ENCODE measurements at places on chromosomes 12 and 14. TPM values are rescaled to one million over a fixed set of nuclear protein-coding genes. Genes with fewer than 3 reads are reported as not detected.

- peaks cover 5% of the 10 kb centered on the region for H3K4me1 ChIP-seq
- H3K27me3 ChIP-seq, result no peaks in the 10 kb centered on the region
- no peak for DNase-seq
- no peak overlapping the region for H3K4me3 ChIP-seq
Measured at GRCh38 chr14:90730206-90730766, 85.9 kb downstream of the TTC7B start.

DNA sequence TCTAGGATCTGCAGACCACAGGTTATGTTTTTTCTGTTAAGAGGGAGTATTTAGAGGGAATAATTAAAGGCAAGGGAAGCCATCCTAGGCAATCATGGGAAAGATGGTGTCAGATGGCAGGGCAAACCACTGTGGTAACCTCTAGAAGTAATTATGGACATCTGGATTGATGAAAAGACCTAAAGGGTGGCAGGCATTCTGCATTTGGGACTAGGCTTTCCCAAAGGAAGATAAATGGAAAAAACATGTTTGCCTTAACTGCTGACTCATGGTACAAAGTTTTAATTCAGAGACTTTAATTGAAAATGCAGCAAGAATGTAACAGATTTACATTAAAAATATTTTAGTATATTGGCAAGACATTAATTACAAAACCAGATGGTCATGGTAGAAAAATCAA lies 88.1 kb downstream of the TMEM30B start:
- H3K4me1 ChIP-seq, result no peaks in the 10 kb centered on the region
- no peak for DNase-seq
- no peak overlapping the region for H3K4me3 ChIP-seq
- H3K27me3 ChIP-seq, result no peaks in the 10 kb centered on the region
- no peaks in the 10 kb centered on the region for H3K36me3 ChIP-seq

DNA sequence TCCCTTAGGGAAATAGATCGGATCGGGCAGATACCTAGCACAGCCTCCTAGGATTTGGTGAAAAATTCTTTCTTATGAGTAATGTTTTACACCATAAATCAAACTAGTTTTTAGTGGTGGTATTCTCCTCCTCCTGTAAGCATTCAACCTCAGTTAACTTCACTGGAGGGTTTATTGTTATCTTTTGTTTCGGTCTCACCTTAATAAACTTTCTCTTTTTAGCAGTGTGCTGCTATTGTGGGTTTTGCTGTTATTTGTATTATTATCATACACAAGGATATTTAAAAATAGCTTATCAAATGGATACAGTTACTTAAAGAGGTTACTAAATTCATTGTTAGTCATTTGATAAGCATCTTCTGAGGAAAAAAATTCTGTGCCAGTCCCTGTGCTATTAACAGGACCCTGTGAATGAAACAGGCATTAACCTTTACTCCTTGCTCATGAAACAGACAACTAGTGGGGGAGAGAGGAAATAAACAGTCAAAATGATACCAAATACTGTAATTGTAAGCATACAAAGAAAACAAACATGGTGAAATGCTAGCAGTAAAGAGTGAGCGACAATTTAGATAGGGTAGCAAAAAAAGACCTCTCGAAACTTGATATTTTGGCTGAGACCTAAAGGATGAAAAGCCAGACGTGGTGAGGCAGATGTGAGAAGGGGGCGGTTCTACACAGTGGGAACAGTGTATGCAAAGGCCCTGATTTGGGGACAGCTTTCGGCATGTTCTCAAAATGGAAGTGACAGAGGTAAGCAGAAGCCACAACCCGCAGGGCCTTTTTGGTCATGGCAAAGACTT lies 178.7 kb upstream of the SOX5 start:
- DNase-seq, result no peak
- H3K4me1 ChIP-seq, result no peaks in the 10 kb centered on the region
- no peak overlapping the region for H3K4me3 ChIP-seq
- no peaks in the 10 kb centered on the region for H3K36me3 ChIP-seq

DNA sequence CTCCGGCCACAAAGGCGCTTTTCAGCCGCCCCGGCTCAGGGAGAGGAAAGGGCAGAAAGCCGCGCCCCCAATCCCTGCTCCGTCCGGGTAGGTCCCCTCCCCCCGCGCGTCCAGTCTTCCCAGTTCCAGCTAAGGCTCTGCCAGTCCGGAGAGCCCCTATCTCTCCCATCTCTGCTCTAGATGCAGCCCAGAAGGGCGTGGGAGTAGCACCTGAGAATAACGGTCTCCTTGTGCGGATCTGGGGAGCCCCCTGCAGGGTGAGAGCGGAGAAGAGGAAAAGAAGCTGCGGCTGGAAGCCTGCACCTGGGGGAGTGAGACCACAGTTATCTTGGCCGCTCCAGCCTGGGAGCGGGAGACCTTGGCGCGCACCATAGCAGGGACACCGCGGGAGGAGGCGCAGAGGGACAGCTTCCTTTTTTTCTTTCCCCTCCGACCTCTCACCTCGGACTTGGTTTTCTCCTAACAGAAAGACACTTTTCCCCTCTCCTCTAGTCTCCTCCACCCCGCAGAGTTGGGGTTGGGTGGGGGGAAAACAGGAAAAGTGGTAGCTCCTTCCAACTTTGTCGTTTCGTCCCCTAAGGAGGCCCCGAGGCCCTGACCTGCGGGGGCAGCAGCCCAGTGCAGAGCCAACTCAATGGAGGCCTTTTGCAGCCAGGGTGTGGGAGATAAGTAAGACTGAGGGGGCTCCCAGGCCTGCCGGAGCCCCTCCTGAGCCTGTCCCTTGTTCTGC lies 2.4 kb downstream of the DHH start:
- H3K27me3 ChIP-seq, result no peaks in the 10 kb centered on the region
- H3K4me3 ChIP-seq, result no peak overlapping the region
- H3K36me3 ChIP-seq, result peaks cover 13% of the 10 kb centered on the region
- H3K27ac ChIP-seq, result no peak overlapping the region
- DNase-seq, result peak; percentile 55
- peaks cover 14% of the 10 kb centered on the region for H3K4me1 ChIP-seq

DNA sequence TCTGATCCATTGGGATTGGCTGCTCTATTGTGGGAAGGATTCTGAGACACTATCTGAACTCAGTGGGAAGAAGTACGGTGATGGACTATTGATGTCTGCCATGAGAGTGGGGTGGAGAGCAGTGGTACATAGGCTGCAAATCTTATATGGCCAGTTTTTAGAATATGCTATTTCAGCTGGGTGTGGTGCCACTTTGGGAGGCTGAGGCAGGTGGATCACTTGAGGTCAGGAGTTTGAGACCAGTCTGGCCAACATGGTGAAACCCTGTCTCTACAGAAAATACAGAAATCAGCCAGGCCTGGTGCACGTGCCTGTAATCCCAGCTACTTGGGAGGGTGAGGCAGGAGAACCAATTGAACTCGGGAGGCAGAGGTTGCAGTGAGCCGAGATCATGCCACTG lies 505.9 kb downstream of the MED13L start:
- H3K36me3 ChIP-seq, result peaks cover 3% of the 10 kb centered on the region
- no peaks in the 10 kb centered on the region for H3K4me1 ChIP-seq
- DNase-seq, result no peak
- peaks cover 35% of the 10 kb centered on the region for H3K27me3 ChIP-seq
- no peak overlapping the region for H3K4me3 ChIP-seq

- H3K27ac ChIP-seq, result no peak overlapping the region
- H3K27me3 ChIP-seq, result no peaks in the 10 kb centered on the region
- DNase-seq, result no peak
- no peak overlapping the region for H3K4me3 ChIP-seq
Measured at GRCh38 chr12:100553936-100554335, 19.5 kb upstream of the GAS2L3 start.

DNA sequence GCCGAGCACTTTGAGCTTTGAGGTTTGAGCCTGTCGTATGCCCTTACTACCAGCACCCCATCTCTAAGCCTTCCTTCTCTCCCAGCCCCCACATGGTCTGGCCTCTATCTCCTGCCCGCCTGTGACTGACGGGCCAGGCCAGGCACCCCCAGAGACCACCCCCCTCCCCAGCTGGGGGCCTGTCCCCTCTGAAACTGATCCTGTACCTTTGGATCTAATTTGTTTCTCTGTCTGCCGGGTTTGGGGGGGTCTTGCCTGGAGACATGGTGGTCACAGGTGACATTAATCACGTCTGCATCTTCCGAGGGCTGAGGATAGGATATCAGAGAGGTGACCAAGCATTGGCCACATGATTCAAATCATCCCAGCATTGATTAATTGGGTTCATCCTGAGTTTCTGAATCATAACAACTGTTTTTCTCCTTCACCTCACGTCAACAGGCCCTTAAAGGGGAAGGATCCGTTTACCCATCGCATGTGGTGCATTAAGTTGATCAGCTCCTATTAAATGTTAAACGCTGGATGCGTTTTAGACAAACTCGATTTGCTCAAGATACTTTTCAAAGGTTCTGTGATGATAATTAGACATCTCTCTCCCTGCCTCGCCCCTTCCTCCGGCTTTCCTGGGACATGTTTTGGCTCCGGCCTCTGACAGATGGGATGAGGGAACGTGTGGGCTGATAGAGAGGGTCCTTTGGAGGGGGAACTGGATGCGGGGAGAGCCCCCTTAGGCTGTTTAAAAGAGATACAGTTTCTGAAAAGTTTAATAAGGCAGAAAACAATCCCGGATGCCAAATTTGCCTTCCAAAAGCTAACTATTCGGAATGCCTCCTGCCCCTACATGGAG lies 63.3 kb upstream of the TBX3 start:
- no peak overlapping the region for H3K27ac ChIP-seq
- no peaks in the 10 kb centered on the region for H3K4me1 ChIP-seq
- H3K4me3 ChIP-seq, result no peak overlapping the region
- DNase-seq, result no peak
- no peaks in the 10 kb centered on the region for H3K36me3 ChIP-seq

DNA sequence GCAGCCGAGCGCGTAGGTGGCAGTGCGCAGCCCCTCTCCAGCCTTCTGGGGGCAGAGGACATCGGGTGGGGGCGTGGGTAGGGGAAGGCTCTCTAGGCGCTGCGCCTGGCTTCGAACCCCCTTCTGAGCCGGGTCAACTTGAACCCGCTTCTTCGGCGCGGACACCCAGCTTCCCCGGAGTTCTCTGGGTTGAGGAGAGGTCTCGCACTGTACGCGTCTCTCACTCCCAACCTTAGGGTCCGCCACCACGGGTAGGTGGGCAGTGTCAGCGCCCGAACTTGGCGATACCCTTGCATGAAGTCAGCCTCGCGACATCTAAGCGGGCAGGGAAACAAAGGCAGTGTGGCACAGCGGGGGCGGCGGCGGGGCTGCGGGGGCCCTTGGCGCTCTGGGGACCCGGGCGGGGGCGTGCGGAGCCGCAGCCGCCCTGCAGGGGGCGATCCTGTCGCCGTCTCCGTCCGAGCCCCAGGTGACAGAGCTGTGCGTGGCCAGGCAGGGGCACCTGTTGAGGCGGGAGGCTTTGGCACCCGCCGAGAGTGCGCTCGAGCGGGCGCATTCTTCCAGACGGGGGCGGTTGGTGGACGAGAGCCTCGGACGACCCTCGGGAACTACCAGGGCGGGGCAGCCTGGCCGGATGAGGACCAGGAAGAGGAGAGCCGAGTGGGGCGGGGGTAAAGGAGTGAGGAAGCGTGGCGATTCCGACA lies 1.1 kb downstream of the GALNT16 start:
- peak; percentile 9 for DNase-seq
- H3K27ac ChIP-seq, result no peak overlapping the region

- peaks cover 5% of the 10 kb centered on the region for H3K36me3 ChIP-seq
- peaks cover 28% of the 10 kb centered on the region for H3K27me3 ChIP-seq
- H3K4me1 ChIP-seq, result peaks cover 10% of the 10 kb centered on the region
Measured at GRCh38 chr14:92693998-92694795, 54.2 kb downstream of the LGMN start.

GRCh38 chr14:77094672-77095284 lies 3.3 kb upstream of the CIPC start:
- peak; percentile 88 for DNase-seq
- H3K36me3 ChIP-seq, result peaks cover 5% of the 10 kb centered on the region
- peak overlapping the region; percentile 21 for H3K27ac ChIP-seq
- H3K27me3 ChIP-seq, result no peaks in the 10 kb centered on the region

- H3K27ac ChIP-seq, result no peak overlapping the region
- H3K4me1 ChIP-seq, result peaks cover 10% of the 10 kb centered on the region
- DNase-seq, result no peak
- H3K27me3 ChIP-seq, result no peaks in the 10 kb centered on the region
- no peaks in the 10 kb centered on the region for H3K36me3 ChIP-seq
Measured at GRCh38 chr14:99237288-99237687, 34.7 kb downstream of the BCL11B start.

DNA sequence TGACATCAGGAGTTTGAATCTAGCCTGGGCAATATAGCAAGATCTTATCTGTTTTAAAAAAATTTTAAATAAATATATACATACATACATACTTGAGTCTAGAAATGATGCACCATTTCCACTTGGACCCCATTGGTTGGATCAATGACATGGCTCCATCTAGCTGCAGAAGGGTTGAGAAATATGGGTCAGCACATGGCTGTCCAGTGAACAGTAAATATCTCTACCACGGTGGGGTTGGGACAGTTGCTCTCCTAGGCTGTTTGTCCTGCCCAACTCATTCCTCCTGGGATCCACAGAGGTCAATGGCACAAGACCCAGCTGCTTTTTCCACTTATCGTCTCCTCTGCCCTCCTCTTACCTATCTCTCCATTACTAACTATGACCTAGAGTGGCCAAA lies 23.6 kb downstream of the PLEKHH1 start:
- no peak overlapping the region for H3K4me3 ChIP-seq
- H3K4me1 ChIP-seq, result peaks cover 12% of the 10 kb centered on the region
- H3K27me3 ChIP-seq, result no peaks in the 10 kb centered on the region
- no peaks in the 10 kb centered on the region for H3K36me3 ChIP-seq
- DNase-seq, result no peak

GRCh38 chr12:94488463-94488862 lies 28.8 kb upstream of the CEP83 start:
- H3K36me3 ChIP-seq, result no peaks in the 10 kb centered on the region
- H3K27ac ChIP-seq, result no peak overlapping the region
- no peak for DNase-seq
- H3K27me3 ChIP-seq, result no peaks in the 10 kb centered on the region
- H3K4me1 ChIP-seq, result no peaks in the 10 kb centered on the region

- DNase-seq, result no peak
- no peaks in the 10 kb centered on the region for H3K27me3 ChIP-seq
- H3K4me3 ChIP-seq, result no peak overlapping the region
- H3K36me3 ChIP-seq, result no peaks in the 10 kb centered on the region
Measured at GRCh38 chr14:98822917-98823316, 449.1 kb downstream of the BCL11B start.

GRCh38 chr12:30437044-30437443 lies 258.6 kb downstream of the IPO8 start:
- H3K27ac ChIP-seq, result no peak overlapping the region
- H3K36me3 ChIP-seq, result no peaks in the 10 kb centered on the region
- no peak overlapping the region for H3K4me3 ChIP-seq
- no peaks in the 10 kb centered on the region for H3K4me1 ChIP-seq
- H3K27me3 ChIP-seq, result no peaks in the 10 kb centered on the region

DNA sequence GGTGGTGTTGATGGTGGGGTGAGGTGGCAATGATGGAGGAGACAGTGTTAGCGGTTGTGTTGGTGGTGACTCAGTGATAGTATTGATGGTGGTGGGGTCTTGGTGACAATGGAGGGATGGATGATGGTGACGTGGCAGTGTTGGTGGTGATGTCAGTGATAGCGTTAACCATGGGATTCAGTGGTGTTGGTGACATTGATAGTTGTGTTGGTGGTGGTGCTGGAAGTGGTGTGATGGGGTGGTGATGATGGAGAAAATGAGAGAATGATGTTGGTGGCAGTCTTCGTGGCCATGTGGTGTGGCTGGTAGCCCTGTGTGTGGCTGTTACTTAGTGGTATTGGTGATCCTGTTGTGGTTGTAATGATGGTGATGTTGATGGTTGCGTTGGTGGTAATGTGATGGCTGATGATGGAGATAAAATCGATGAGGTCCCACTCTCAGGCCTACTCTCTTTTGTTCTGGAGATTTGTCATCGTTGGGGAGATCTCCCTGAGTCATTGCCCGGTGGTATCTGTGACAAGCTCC lies 2.6 kb downstream of the DTX1 start:
- no peak for DNase-seq
- peaks cover 22% of the 10 kb centered on the region for H3K27me3 ChIP-seq

CMA1 gene
- not detected for total RNA-seq

MGST1 gene
- total RNA-seq, result 415 TPM

SERPINA1 gene
- total RNA-seq, result 38.1 TPM

DYNLL1 gene
- total RNA-seq, result 351 TPM

FSCB gene
- total RNA-seq, result not detected

TAS2R46 gene
- total RNA-seq, result 1.1 TPM
